Right lung (tissue), 10 donors: ENCODE measurements at places on chromosomes 1 and 21.

- DNase-seq = no peak
Measured at GRCh38 chr1:168301664-168302320, 21.1 kb downstream of the TBX19 start.

- DNase-seq = no peak
Measured at GRCh38 chr1:86202552-86203340, 46.2 kb upstream of the COL24A1 start.

DNA sequence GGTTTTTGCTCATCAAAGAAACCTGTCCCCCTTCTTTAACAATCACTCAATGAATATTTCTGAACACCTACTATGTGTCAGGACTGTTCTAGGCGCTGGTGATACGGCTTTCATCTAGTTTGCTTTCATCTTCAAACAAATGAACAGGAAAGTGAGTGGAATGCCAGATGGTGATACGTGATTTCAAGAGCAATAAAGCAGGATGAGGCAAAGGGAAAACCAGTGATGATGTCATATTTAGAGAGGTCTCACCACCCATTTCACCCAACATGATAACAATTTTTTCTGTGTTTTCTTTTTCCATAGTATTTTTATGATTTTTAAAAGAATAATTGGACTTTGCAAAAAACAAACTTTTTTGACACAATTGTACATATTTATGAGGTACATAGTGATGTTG lies 11.3 kb upstream of the SLC6A17 start:
- no peak for DNase-seq

DNA sequence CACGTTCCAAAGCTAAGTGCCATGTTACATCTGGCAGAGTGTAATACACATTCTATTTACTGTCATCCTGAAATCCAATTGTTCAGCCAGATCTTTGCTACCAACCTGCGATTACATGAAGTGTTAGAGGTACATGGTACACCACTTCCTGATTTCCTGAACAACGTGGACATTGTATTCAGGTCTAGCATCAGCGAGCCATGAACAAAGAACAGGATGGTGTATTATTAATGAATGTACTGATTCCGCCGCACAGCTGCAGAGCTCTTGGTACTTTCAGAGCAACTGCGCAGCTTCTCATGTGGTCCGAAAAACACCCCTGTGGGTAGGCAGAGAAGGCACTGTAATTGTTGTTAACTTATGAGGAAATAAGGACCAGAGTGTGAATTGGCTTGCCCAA lies 511.4 kb downstream of the AJAP1 start:
- no peak for DNase-seq

DNA sequence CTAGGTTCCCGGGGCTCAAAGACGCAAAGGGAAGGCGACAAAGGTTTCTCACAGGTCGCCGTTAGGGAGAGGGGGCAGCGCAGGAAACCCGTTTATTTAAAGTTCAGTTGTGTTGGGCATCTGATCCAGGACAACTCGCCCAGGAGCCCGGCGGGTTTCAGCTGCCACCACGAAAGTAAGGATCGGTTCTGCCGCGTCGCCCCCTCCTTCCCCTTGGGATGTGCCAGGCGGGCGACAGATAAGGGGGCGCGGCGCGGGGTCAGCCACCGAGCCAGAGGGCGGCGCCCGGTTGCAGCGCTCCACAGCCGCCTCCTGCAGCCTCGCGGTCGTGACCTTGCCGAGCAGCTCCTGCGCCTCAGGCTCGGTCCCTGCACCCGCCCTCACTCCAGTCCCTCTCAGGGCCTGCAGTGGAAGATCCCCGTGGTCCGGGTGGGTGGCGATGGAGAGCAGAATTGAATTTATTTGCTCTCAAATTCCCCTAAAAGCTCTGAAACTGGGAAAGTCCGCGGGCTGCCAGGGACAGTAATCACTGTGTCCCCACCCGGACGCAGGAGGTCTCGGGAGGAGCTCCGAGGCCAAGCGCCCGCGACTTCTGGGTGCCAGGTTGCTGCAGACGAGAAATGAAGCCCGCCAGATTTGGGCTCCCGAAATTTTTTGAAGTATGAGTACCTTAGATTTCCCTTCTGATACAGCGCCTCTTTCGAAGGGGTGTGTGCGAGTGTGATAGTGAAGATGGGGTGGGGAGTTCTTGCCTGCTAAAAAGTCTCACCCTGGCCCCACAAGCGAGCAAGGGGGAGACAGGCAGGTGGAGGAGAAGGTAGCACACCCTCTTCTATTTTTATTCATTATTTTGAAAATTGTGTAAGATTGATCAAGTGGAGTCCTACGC lies 28.4 kb upstream of the NFIA start:
- no peak for DNase-seq

GRCh38 chr1:206507284-206508129 lies at the start of gene RASSF5:
TSS of gene RASSF5 (plus strand) at chr1:206507531. CDS start at chr1:206507603, 72 bp downstream.
- no peak for DNase-seq

DNA sequence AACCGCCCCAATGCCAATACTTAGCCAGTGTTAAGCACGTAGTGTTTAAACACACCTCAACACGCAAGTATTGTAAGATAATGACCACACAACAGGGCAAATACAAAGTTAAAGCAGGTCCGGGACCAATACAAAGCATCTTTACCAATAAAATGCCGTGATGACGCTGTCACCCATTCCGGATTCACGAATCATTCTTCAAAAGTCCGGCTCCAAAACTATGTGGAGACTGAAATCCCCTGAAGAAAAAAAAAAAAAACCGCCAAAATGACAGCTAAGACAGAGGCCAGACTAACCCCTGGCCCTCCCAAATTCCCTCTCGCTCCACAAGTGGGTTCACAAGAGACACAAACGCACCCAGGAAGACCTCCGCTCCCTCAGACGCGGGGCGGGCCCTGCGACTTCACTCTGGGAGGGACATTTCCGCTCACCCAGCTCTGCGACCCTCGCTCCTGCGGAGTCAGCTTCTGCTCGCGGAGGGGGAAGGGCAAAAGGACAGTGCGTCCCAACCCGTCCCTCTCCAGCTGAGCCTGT lies 625 bp upstream of the DARS2 start:
- DNase-seq = peak; percentile 1

- no peak for DNase-seq
Measured at GRCh38 chr1:110248746-110249145, 38.6 kb downstream of the KCNC4 start.

- no peak for DNase-seq
Measured at GRCh38 chr1:245156736-245157505, 2.1 kb downstream of the KIF26B start.

DNA sequence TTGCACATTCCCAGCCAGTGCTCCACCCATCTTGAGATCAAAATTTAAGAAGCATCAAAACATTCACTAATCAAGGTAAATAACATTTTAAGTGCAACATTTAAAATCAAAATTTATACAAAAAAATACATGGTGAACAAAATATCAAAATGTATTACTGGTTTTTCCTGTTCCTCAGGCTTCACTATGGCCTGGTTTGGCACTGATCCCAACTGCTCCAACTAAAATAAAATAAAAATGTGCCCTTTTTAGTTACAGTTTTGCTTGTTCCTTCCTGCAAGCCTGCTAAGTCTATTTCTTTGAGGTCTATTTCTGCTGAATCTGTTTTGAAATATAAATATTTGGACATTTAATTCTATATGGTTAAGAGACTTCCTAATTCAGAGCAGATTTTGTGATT lies 54.9 kb downstream of the ADAMTS1 start:
- DNase-seq = peak; percentile 39
